Smooth muscle cell of the coronary artery (primary cell): ENCODE measurements at places on chromosomes 13 and 19. TPM values are rescaled to one million over a fixed set of nuclear protein-coding genes. Genes with fewer than 3 reads are reported as not detected.

ADGRE3 gene
- not detected in 2 replicates for total RNA-seq

RNF113B gene
- total RNA-seq = not detected in 2 replicates

CALR3 gene
- 0.08 TPM in 1 of 2 replicates, not detected in the other for total RNA-seq

CPB2 gene
- total RNA-seq = not detected in 2 replicates

ZNF726 gene
- 0.12 and 1.4 TPM in 2 replicates for total RNA-seq

DIRAS1 gene
- 1.2 and 18.4 TPM in 2 replicates for total RNA-seq

NFKBIB gene
- total RNA-seq = 5.1 and 13.4 TPM in 2 replicates

ATCAY gene
- not detected in 2 replicates for total RNA-seq

C19orf25 gene
- total RNA-seq = 13.5 and 21.2 TPM in 2 replicates

ZNF799 gene
- total RNA-seq = 2.2 TPM in 2 replicates

IRGC gene
- not detected in 2 replicates for total RNA-seq

SULT2B1 gene
- 0.12 and 0.23 TPM in 2 replicates for total RNA-seq

GPR42 gene
- total RNA-seq = not detected in 2 replicates

BRSK1 gene
- total RNA-seq = 6.9 and 11.3 TPM in 2 replicates

DCUN1D2 gene
- 7.4 and 9.2 TPM in 2 replicates for total RNA-seq

HRC gene
- 0.12 and 0.30 TPM in 2 replicates for total RNA-seq

CAPN12 gene
- total RNA-seq = 0.08 TPM in 1 of 2 replicates, not detected in the other

CYP4F11 gene
- not detected in 2 replicates for total RNA-seq

ATF5 gene
- total RNA-seq = 2.8 and 8.8 TPM in 2 replicates

LILRB4 gene
- not detected in 2 replicates for total RNA-seq

LGALS7B gene
- total RNA-seq = not detected in 2 replicates

GTF2F1 gene
- 62.5 and 108 TPM in 2 replicates for total RNA-seq
